HL-60 (cell line): ENCODE measurements at places on chromosomes 6 and 20.

- DNase-seq: peak; percentile 32
Measured at GRCh38 chr6:158087224-158087867, 80.7 kb downstream of the SERAC1 start.

- DNase-seq: no peak
Measured at GRCh38 chr20:25464501-25465242, 57.2 kb downstream of the GINS1 start.

GRCh38 chr20:10201321-10201870 lies 17.2 kb upstream of the SNAP25 start:
- DNase-seq: no peak

- DNase-seq: no peak
Measured at GRCh38 chr20:53945478-53945877, 124.9 kb downstream of the BCAS1 start.

- DNase-seq: no peak
Measured at GRCh38 chr6:49645139-49645538, 8.5 kb upstream of the RHAG start.

DNA sequence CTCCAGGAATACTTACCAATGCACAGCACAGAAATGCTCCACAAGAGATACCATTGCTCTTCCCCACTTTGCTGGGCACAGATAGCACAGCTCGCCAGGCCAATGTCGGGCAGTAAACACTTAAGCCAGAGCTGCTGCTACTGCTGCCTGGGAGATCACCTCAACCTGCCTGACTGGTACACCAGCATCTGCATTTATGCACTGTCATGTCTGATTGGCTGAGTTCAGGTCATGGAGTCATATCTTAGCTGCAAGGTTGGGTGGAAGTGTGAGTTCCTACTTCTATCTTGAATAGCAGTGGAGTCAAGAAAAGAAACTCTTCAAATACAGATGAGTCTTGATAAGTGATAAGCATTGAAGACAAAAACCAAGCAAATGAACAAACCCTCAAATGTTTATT lies 10.9 kb upstream of the ADGRF4 start:
- DNase-seq: no peak

GRCh38 chr6:133969921-133970295 lies 16.9 kb downstream of the TBPL1 start:
- DNase-seq: no peak

GRCh38 chr20:61768571-61769285 lies 297.0 kb downstream of the TAF4 start:
- no peak for DNase-seq

GRCh38 chr6:133411757-133412156 lies 170.6 kb downstream of the EYA4 start:
- no peak for DNase-seq

DNA sequence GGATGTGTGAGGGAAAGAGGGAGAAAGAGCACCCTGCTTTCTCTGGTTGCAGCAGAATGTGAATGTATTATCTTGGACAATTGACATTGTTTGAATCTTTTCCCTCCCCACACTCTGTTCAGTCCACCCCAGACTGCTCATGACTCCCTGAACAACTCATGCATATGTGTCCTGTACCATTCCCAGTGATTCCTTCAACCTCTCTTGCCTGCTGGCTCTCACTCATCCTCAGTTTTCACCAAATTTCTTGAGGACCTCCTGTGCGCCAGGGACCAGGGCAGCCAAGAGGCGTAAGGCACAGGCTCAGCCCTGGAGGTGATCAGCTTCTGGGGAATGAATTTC lies 5.4 kb downstream of the NOX3 start:
- DNase-seq: no peak

DNA sequence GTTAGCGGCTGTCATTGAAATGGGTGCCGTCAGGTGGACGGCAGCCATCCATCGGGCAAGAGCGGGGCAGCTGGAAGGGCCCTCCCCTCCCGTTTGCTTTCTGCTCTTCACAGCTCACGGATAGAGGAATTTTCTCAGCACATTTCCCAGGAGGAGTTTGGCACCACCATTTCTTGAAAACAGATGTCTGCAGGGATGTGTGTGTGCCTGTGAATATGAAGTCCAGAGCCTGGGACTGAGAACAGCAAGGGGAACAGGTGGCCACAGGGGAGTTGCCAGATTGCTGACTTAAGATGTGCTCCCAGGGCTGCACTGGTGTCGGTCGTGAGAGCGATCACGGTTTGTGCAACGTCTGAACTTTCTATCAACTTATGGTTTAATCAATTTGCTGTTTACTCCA lies 22.1 kb upstream of the ECI2 start:
- no peak for DNase-seq

- DNase-seq: peak; percentile 54
Measured at GRCh38 chr20:43187476-43188233, 2.1 kb downstream of the PTPRT start.

GRCh38 chr20:53405139-53405538 lies 188.5 kb downstream of the ZNF217 start:
- peak; percentile 67 for DNase-seq

DNA sequence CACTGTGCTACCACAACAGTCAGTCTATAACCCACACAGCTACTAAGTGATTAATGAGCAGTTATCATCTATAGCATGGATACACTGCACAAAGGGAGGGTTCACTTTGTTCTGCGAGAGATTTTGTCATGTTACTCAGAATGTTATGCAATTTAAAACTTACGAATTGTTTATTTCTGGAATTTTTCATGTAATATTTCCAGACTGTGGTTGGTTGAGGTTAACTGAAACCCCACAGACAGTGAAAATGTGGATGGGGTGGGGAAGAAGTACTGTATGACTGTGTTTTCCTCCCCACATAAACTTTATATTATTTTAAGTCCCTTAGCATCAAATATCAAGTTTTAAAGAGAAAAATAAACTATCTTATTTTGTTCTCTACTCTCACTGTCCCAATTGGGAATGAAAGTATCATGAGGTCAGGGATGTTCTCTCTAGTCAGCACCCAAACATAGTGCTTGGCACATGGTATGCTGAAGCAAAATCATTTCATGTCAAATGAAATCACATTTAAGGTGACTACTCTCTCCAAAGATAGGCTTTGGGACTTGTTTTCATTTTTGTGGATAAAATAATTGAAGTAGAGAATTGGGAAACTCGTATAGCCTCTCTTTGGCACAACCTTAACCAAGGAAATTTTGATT lies 25.4 kb downstream of the DOP1A start:
- no peak for DNase-seq

- no peak for DNase-seq
Measured at GRCh38 chr20:6160736-6161135, 37.9 kb upstream of the FERMT1 start.

GRCh38 chr6:25550631-25551030 lies 101.4 kb upstream of the SCGN start:
- DNase-seq: no peak

GRCh38 chr6:169008641-169009257 lies 244.9 kb downstream of the THBS2 start:
- DNase-seq: no peak

DNA sequence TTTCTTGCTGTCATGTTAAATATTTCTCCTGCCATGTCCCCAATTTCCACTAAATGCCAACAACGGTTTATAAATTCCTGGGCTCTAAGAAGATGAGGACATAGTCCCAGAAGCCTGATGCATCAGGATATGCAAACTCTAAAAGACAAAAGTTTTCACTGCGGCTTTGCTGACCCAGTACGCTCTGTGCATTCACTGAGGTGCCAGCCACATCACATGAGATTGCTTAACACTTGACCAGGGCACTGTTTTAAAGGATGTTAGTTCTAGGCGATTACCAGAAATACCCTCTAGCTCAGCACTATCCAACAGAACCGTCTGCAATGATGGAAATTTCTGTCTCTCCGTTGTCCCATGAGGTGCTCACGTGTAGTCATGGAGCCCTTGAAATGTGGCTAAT lies 19.9 kb upstream of the ADTRP start:
- no peak for DNase-seq

DNA sequence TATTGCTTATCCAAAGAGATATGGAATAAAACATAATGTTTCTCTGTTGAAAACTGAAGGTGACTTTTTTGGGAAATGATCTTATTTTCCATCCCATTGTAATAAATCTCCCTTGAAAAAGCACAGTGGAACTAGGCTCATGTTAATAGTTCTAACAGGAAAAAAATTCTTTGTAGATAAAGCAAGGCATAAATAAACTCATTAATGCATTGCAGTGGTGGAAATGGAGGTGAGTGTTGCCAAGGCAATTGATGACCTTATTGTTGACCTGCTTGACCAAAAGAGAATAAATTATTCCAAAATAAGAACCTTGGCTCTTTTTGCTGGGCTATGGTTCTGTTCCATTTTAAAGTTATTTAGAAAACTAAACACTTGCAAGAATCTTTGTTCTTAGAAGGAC lies 55.2 kb downstream of the TRMT11 start:
- no peak for DNase-seq

- no peak for DNase-seq
Measured at GRCh38 chr6:11380969-11381744, 148.7 kb upstream of the NEDD9 start.

GRCh38 chr6:71404145-71404966 lies 115.7 kb downstream of the OGFRL1 start:
- DNase-seq: no peak

DNA sequence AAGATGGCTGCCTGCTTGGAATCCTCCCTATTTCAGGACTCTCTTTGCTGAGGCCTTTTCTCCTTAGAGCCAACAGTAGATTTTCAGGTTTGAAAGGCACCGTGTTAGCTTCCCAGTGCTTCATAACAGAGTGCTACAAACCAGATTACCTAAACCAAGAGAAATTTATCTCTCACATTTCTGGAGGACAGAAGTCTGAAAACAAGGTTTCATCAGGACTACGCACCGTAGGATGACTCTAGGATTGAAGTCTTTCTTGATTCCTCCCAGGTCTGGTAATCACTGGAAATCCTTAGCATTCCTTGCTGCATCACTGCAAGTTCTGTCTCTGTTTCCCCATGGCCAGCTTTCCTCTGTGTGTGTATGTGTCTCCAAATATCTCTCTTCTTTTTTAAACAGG lies 508.4 kb upstream of the GJE1 start:
- DNase-seq: no peak

- peak; percentile 14 for DNase-seq
Measured at GRCh38 chr6:33620158-33620855, 815 bp upstream of the ITPR3 start.

DNA sequence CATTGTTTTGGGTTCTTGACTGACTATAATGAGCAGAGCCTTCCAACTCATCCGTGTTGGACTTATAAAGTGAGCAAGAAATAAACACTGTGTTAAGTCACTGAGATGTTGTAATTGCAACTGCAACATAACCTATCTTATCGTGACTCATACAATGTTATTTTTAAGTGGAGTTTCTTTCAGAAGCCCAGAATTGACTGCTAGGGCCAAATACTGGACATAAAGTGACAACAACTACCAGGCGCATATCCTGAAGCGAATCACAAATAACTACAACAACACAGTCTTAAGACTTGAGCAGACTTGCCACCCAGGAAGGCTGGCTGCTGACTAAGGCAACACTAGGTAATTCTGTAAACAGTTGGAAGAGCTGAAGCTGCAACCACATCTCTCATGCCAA lies 326.6 kb downstream of the COL12A1 start:
- DNase-seq: no peak

DNA sequence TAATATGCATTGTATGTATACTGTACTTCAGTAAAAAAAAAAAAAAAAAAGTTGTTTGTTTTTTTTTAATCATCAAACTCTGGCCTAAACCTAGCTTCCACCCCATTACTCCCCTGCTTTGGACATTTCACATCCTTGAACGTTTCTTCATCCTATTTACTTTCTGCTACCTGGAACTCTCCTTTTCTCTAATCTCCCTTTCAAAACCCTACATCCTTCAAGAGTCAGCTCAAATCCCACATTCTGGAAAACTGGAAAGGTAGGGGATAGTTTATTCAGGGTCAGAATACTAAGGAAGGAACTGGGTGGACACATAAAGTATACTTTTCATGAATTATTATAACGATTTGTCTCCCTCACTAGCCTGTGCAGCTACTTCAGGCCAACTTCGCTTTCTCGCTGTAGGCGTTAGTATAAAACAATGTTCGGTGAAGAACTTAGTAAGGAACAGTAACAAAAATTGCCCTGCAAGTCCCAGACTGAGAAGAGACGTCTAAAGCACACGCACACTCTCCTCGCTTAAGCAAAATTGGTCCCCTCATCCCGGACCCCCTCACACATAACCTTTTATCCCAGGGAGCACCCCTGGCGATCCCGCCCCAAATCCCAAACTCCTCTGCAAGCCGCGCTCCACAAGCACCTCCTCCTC lies 775 bp downstream of the PIGU start:
- DNase-seq: no peak

- no peak for DNase-seq
Measured at GRCh38 chr6:31065556-31065955, 46.8 kb downstream of the C6orf15 start.

GRCh38 chr6:134216301-134217010 lies 101.5 kb downstream of the SGK1 start:
- peak; percentile 77 for DNase-seq

GRCh38 chr6:3665608-3666007 lies 85.9 kb downstream of the PXDC1 start:
- no peak for DNase-seq

DNA sequence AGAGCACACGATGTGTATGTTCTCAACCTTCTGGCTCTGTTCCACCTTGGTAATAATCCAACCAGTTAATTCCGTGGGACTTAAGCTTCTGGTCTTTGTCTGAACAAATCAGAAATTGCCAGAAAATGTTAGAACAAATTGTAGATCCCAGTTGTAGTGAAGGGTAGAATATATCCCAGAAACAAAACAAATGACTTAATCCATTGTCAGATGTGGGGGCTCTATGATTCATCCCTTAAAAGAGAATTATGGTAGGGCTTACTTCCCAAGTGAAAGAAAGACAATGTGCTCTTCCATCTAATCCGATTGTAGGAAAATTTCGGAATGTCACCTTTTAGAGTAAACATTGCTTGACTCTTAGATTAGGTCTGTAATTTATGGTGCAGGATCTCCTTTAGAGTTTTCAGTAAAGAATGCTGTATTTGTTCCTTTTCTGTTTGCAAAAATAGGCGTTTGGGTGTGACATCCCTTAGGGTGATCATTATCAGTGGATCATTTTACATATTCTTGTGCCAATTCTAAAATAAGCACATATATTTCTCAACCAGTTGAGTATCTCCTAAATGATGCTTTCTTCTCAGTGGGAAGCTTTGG lies 234.5 kb upstream of the ZNF217 start:
- DNase-seq: no peak

DNA sequence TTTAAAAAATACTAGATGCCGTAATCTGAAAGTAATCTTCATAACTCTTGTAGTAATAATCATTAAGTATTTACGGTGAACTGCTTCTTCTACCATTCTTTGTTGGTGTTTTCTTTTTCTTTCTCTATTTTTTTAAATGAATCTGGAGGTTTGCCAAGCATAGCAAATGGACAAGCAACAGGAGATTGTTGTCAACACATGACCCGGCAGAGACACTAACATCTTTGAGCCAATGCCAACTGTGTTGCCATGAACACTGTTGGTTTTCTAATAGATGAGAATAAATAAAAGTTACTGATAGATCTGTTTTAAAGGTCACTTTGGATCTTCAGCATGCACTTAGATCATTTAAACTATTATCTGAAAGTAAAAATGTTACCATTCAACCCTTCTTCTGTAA lies 523.6 kb upstream of the EYS start:
- DNase-seq: no peak
